ENCODE measurements at places on chromosomes 13 and 19. TPM values are rescaled to one million over a fixed set of nuclear protein-coding genes. Genes with fewer than 3 reads are reported as not detected.

B3GNT8 gene
- 2.9 TPM for total RNA-seq

PTH2 gene
- total RNA-seq, result not detected

SCAF1 gene
- total RNA-seq, result 61.0 TPM

COX7A1 gene
- not detected for total RNA-seq

EFNA2 gene
- not detected for total RNA-seq

HCST gene
- 196 TPM for total RNA-seq

TMEM221 gene
- total RNA-seq, result not detected

ZNF225 gene
- total RNA-seq, result 4.1 TPM

UQCR11 gene
- 180 TPM for total RNA-seq

CEACAM3 gene
- not detected for total RNA-seq

FXYD3 gene
- total RNA-seq, result not detected

ARL11 gene
- total RNA-seq, result 1.9 TPM

GJB6 gene
- 1.7 TPM for total RNA-seq

SIGLEC8 gene
- total RNA-seq, result not detected

MYDGF gene
- 49.6 TPM for total RNA-seq

GADD45B gene
- 61.4 TPM for total RNA-seq

ECSIT gene
- total RNA-seq, result 31.6 TPM

IFNL3 gene
- not detected for total RNA-seq

TTYH1 gene
- total RNA-seq, result 0.99 TPM

GPR4 gene
- not detected for total RNA-seq

ZNF560 gene
- 0.40 TPM for total RNA-seq

RFPL4A gene
- total RNA-seq, result not detected

COX6B2 gene
- total RNA-seq, result 0.34 TPM

SRRM5 gene
- 0.73 TPM for total RNA-seq

ADGRE3 gene
- not detected for total RNA-seq

KIR2DL4 gene
- not detected for total RNA-seq

OR7C1 gene
- not detected for total RNA-seq

FGF21 gene
- total RNA-seq, result not detected

PLPPR2 gene
- 1.1 TPM for total RNA-seq

KIR3DL2 gene
- total RNA-seq, result 0.44 TPM

NDFIP2 gene
- total RNA-seq, result 15.3 TPM

KIR2DL1 gene
- not detected for total RNA-seq

ZNF69 gene
- total RNA-seq, result 4.0 TPM

GPALPP1 gene
- 28.9 TPM for total RNA-seq

TNNI3 gene
- total RNA-seq, result not detected

FREM2 gene
- not detected for total RNA-seq

GFY gene
- not detected for total RNA-seq

ANGPTL4 gene
- total RNA-seq, result not detected

SLC7A1 gene
- 72.9 TPM for total RNA-seq

ZNF433 gene
- 0.95 TPM for total RNA-seq

Data from activated CD8-positive, alpha-beta T cell treated with anti-CD3 and anti-CD28 coated beads, Interleukin-2, amount 10 ng/mL, durations not matched to agents 7 days and 5 days (primary cell).